GF-D8 (cell line): ENCODE measurements at places on chromosomes 11 and 22.

GRCh38 chr22:48151641-48152040 lies 1389.2 kb downstream of the TBC1D22A start:
- no peak for DNase-seq

- no peak for DNase-seq
These were observed 24.8 kb downstream of the APOL1 start for GRCh38 chr22:36277482-36278291.

GRCh38 chr22:35797411-35797810 lies 79.7 kb downstream of the APOL5 start:
- no peak for DNase-seq

DNA sequence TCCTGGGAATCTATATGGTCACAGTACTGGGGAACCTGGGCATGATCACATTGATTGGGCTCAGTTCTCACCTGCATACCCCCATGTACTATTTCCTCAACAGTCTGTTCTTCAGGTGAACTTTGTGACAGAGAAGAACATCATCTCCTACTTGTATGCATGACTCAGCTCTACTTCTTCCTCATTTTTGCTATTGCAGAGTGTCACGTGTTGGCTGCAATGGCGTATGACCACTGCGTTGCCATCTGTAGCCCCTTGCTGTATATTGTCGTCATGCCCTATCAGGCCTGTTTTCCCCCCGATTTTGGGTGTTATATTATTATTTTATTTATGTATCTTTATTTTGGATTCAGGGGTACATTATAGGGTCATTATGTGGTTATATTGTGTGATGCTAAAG lies 2.4 kb upstream of the OR8G1 start:
- no peak for DNase-seq

- DNase-seq, result no peak
These were observed 62.6 kb upstream of the SLC6A5 start for GRCh38 chr11:20536784-20537183.

DNA sequence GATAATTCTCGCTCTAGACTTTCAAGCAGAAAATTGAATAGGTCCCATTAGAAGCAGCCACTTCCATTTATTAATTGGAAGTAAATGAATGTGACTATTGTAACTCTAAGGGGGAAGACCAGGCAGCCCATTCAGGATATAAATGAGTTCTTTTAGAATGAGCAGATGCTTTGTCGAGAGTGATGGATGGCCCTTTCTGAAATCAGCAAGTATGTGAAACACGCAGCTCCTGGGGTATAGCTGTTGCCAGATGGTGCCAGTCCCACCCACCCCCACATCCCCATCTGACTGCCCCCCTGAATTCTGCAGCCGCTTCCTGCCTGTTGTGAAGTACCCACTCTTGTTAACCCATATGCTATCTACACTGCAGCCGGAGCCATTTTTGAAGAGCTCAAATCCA lies 3.7 kb downstream of the SLC15A3 start:
- no peak for DNase-seq

DNA sequence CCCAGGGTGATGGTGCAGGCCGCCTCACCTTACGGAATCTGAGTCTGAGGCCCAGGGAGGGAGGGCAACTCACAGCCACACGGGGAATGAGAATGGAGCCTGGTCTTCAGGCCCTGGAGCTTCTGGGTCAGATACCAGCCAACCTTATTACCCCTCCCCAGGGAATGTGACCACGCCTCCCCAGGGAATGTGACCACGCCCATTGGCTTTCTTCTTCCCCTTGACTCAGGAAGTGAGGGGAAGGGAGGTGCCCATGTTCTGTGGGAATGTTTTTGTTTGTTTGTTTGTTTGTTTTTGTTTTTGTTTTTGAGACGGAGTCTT lies 57.5 kb upstream of the RBFOX2 start:
- no peak for DNase-seq

DNA sequence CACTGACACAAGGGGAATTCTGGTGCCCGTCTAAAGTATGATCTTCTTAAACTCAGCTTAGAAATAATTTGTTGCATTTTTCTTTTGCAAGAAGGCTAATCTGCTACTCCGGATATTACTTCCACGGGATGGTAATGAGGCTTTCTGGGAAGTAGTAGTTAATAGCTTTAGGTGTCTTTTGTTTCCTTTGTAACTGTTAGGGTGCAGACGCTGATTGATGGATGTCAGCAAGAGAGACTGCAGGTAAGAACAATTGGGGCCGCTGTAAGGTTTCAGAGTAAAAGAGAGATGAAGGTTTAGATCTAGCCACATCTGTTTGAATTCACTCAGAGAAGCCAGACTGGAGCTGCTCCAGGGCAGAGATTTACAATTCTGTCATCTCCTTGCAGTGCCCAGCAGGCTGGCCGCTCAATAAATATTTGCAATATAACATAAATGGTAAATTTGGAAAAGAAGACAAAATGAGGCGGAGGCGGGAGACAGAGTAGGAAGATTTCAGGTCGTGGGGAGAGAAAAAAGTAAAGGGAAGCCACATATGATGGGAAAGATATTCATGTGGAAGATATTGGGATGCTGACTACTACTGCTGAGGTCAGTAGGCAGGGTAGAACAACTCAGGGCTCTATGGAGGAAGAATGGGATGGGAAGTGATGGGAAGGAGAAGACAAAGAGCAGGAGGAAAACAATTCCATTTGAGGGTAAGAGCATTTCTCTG lies 320.5 kb downstream of the AASDHPPT start:
- no peak for DNase-seq

DNA sequence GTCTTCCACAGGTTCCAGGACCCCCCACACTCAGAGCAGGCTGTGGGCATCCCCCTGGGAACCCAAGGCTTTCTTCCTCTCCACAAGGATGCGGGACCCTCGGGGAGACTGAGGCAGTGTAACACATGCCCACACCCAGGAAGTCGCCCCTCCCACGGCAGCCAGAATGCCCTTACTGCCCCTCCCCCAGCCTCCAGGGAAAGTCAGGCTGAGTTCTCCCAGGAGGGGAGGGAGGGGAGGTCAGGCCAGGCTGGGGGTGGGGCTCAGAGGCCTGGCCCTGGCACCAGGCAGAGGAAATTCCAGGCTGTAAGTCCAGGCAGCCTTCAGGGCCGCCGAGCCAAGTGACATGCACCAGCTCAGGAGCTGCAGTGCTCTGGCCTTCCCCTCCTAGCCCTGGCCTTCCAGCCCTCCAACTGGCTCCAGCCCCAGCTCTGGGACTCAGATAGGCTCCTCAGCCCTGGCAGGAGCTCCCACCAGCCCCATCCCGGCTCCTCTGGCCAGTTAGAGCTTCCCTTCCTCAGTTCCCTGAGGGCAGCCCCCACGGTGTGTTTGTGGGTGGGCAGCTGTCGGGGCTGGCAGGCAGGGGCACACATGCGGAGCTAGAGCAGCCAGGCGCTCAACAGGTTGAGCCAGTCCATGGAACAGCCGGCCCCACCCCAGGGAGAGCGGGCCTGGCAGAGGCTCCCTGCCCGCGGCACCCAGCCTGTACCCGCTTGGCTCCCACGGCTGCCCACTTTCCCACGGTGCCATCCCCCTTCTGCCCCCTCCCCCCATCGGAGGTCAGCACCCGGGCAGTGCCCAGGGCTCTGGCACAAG lies 3.6 kb downstream of the BCL9L start:
- DNase-seq, result no peak

DNA sequence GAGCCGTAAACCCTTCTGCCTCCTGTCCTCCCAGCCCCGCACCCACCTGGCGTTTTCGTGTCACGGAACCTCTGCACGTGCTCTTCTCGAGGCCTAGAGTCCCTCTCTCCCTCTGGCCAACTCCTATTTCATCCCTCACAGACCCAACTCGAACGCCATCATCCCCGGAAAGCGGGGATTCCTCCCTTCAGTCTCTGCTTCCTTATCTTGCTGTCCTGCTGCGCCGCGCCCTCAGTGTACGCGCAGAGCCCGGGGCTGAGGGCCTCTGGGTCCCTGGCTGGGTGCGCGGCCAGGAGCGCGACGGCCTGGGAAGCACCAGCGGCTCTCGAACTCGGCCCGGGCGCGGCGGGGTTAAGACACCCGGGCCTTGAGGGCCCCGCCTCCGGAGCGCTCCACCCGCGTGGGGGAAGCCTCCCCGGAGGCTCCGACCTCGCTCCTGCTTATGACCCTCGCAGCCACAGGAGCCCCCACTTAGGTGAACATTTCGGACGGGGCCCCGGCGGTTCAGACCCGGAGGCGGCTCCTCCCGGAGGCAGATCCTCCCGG lies 398 bp upstream of the ATG16L2 start:
- DNase-seq, result peak; percentile 47

GRCh38 chr11:86717817-86718501 lies 45.5 kb upstream of the ME3 start:
- DNase-seq, result no peak

GRCh38 chr11:68575025-68575665 lies 109.2 kb upstream of the GAL start:
- DNase-seq, result no peak

- no peak for DNase-seq
These were observed 664 bp upstream of the LAMTOR1 start for GRCh38 chr11:72103754-72104167.

DNA sequence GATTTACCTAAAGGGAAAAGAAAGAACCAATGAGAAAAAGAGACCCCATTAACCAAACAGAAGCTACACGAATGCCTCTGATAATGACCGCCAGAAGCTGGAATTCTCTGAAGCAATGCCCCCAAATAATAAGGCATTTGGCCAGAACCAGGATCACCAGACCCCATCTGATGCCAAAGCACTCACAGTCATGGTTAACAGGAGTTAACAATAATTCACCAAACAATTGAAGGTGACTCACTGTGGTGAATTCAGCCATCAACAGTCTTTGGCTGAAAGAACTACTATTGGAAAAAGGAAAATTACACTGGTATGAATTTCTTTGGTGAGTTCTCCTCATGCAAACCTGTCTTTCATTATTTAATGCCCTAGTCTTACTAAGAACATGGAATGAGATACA lies 21.9 kb upstream of the NFRKB start:
- DNase-seq, result no peak

DNA sequence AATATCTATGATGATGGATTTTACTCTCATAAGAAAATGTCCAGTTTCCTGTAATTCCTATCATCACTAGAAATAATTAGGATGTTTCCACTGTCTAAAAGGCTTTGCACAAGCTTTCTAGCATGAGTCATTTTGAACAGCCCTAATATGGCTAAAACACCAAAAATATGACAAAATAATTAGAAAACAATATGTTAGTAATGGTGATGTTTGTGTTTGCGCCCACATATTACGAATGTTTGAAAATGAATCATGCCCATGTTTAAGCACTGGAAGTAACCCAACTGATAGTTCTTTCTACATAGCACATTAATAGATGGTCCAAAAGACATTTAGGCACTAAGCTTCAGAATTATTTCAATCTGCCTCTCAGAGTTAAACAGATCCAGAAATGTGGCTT lies 96.0 kb downstream of the TRPC6 start:
- no peak for DNase-seq

DNA sequence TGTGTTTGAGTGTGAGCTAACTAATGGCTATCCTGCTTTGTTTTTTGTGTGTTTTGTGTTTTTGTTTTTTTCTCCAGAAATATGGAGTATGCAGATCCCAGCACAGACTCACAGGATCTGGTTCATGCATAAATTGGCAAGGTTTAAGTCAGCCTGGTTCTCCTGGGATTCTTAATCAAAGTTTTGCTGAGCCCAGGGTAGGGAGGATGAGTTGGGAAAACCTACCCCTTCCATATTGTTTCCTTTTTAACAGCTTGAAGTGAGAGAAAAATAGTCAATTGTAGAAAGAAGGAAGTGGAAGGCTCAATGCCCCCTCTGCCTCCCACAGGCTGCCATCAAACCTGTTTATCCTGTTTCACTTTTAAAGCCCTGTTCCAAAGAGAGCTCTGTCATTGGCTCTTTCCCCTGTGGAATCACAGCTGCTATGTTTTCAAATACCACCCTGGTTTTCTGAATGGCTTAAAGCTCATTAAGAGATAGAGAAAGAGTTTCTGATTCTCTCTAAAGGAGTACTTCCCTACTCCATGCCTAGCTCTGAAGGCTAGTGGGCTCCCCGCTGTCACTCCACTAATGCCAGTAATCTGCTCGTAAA lies 23.4 kb upstream of the CADM1 start:
- no peak for DNase-seq
